ENCODE measurements at places on chromosomes 2 and 18.

- no peak for DNase-seq
Measured at GRCh38 chr2:30294133-30294532, 62.8 kb downstream of the LBH start.

DNA sequence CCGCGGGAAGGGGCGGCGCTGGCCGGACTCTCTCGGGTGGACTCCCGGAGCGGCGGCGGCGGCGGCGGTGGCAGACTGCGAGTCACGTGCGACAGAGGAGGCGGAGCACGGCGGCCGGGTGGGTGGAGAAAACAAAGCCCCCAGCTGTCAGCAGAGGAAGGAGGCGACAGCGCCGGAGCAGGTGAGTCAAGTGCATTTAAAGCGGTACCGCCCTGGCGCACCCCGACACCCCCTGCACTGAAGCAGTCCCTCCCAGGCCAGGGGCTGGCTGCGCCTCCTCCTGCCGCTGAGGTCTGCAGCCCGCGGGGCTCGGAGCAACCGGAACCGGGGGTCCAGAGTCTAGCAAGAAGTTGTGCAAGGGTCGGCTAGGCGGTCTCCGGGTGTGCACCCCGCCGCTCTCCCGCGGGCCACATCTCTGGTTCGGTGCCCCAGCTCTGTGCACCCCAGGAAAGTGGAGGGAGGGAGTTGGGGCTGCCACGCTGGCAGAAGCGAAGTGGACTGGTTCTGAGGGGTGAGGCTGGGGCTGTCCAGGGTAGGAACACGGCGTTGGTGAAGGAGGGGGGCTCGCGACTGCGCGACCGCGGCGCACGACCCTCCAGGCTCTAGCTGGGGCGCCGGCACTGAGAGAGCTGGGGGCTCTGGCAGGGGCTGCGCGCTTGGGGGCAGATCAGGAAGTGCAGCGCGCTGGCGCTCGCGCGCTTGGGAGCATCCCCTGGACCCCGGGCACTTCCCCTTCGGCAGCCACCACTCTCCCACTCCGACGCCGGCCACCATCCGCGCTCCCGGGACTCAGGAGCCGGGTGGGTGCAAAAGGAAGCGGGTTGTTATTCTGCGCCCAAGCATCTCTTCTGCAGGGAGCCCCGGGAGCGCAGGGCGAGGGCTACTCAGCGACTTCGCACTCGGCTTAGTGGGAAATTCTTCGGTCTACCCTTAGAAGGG lies 64.0 kb upstream of the MAPRE2 start:
- peak; percentile 75 for DNase-seq

DNA sequence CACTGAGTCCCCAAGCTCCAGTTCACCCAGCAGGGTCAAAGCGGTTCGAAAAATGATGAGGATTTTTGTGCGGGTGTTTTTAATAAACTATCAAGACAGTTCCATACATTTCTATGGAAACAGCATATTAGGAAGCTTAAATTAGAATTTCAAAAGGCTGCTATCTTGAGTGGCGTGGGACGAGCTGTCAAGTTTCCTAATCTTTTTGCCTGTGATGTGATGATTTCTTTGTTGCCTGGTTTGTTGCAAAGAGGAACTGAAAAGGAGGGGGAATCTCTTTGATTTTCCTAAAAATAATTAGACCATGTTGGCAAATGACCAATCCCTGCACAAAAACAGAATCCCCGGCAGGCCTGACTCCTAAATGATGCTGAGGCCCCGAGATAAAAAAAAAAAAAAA lies 66.1 kb upstream of the ATG16L1 start:
- DNase-seq, result no peak

- no peak for DNase-seq
Measured at GRCh38 chr2:86053166-86053565, 52.5 kb downstream of the POLR1A start.

GRCh38 chr2:213669657-213670056 lies 385.4 kb downstream of the SPAG16 start:
- DNase-seq, result no peak

DNA sequence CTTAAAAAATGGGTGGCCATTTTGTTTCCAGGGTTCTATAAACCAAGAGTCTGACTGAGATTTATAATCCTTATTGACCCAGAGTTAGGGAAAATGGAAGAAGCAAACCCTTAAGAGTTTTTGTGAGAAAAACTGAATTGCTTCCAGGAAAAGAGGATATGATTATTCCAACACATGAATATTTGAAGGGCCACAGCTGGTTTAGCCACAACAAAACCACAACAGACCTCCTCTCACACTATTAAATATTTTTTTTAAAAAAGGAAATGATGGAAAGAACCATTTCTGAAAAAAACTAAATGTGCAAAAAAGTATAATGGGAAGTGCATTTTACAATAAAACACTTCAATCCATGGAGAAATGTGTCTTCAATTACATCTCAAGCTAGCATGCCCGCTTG lies 182.7 kb downstream of the ETAA1 start:
- no peak for DNase-seq

DNA sequence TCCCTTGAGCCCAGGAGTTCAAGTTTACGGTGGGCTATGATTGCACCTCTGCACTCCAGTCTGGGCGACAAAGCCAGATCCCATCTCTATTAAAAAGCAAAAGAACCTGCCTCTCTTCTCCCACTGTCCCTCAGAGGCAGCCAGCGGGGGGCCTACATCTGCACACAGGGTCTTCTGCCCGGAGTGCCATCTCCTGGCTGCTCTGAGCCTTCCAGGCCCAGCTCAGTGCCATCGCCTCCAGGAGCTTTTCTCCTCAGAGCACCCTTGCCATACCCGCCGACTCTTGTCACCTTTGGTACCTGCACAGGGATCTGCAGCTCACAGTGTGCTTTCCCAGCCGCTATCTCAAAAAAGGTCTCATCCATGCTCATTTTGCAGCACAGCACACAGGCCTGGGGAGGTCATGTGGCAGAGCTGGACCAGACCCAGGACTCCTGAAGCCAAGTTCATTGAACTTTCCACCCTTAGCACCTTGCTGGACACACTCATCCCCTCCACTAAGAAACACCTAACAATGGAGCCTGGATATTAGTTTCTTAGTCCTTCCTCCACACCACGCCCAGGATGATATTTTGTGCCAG lies 186.3 kb downstream of the HAUS1 start:
- no peak for DNase-seq

- DNase-seq, result no peak
Measured at GRCh38 chr18:69002233-69002632, 204.4 kb downstream of the CCDC102B start.

- no peak for DNase-seq
Measured at GRCh38 chr2:168895771-168896170, 5.3 kb upstream of the G6PC2 start.

Data from CD4-positive, alpha-beta T cell treated with Interleukin-4 for 1 hour (primary cell).